ENCODE measurements at places on chromosomes 12 and 14.

- DNase-seq, result no peak
These were observed 808 bp downstream of the MSI1 start for GRCh38 chr12:120367924-120368788.

GRCh38 chr12:25797949-25798348 is 160.5 kb upstream of the RASSF8 start:
- no peak for DNase-seq

DNA sequence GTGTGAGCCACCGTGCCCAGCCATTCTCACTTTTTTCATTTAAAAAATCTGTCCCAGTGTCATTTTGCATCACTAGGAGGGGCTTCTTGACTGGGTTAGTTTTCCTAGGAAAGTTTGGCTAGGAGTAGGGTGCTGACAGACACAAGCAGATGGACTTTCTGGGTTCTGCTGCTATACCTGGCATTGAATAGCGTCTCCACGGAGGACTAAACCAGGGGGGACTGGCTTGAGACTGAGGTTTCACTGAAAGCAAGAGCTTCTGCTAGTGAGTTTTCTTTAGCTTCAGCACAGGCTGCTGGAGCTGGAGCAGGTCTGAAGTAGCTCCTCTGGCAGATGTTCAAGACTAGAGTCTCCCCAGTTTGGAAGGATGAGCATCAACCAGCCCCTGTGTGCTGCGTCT is 1.4 kb downstream of the SLC10A1 start:
- DNase-seq, result no peak

GRCh38 chr12:41067941-41068645 is 120.0 kb upstream of the PDZRN4 start:
- DNase-seq, result no peak

- DNase-seq, result no peak
These were observed 484.8 kb downstream of the EGLN3 start for GRCh38 chr14:33465846-33466700.

DNA sequence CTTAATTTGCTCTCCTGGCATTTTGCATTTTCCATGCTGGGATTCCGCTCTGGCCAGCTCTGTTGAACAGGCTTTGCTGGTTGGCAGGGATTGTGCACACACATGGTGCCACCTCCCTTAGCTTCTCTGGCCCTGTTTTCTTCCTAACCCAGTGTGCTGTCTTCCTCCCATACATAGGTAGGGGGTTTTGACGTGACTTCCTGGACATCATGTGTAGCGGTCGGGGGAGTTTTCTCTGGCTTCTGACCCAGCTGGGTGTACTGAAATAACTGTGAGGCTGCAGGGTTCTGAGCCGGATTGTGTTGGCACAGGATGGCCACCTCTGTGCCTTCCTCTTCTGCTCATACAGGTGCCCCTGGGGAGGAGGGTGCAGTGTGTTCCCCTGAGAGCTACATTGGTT is 25.7 kb downstream of the C14orf132 start:
- no peak for DNase-seq

- DNase-seq, result no peak
These were observed 41.1 kb upstream of the CFAP54 start for GRCh38 chr12:96448300-96448699.

GRCh38 chr12:28759333-28759732 is 389.7 kb upstream of the FAR2 start:
- DNase-seq, result no peak

DNA sequence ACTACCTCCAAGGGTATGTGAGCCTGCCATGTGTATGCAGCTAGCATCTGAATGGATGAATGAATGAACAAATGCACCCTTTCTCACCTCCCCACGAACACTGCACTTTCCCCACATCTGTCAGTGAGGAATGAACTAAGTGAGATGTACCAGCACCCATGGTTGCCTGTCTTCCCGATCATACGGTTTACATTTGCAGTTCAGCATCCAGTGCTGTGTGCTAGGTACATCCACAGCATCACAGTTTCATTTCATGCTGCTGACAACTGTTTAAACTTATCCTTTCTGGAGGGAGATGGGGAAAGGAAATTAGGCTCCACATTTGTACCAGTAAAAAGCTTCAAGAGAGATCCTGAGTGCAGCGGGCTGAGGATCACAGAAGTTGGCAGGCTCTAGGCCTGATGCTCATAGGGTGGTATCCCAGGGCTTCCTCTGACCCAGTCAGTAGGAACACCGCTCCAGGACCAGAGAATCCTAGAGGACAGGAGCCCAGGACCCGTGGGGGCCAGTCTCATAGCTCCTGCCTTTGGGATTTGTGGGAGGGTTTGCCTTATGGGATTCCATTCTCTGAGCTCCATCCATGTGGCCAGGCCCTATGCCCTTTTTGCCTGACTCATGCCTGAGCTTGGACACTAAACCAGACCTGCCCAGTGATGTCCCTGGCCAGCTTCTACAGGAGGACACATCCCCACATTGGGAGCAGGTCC is 294.5 kb downstream of the CACNA1C start:
- no peak for DNase-seq

DNA sequence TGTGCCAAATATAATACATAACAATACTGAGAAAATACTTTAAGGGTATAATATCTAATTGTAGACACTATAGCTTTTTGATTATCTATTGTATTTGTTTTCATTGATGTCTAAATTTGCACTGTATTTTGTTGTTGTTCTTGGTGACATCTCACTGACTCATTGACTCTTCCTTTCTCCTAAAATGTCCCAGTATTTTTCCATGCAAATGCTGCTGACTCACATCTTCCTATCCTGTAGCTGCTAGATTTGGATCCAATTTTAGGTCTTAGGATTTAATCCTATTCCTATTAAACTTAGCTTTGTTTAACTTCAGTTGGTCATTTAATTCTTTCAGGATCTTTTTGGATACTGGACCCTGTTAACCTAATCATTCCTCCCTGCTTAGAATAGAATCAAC is 148.5 kb downstream of the TMTC2 start:
- no peak for DNase-seq

- DNase-seq, result no peak
These were observed 83.4 kb downstream of the GAS2L3 start for GRCh38 chr12:100656856-100657255.

DNA sequence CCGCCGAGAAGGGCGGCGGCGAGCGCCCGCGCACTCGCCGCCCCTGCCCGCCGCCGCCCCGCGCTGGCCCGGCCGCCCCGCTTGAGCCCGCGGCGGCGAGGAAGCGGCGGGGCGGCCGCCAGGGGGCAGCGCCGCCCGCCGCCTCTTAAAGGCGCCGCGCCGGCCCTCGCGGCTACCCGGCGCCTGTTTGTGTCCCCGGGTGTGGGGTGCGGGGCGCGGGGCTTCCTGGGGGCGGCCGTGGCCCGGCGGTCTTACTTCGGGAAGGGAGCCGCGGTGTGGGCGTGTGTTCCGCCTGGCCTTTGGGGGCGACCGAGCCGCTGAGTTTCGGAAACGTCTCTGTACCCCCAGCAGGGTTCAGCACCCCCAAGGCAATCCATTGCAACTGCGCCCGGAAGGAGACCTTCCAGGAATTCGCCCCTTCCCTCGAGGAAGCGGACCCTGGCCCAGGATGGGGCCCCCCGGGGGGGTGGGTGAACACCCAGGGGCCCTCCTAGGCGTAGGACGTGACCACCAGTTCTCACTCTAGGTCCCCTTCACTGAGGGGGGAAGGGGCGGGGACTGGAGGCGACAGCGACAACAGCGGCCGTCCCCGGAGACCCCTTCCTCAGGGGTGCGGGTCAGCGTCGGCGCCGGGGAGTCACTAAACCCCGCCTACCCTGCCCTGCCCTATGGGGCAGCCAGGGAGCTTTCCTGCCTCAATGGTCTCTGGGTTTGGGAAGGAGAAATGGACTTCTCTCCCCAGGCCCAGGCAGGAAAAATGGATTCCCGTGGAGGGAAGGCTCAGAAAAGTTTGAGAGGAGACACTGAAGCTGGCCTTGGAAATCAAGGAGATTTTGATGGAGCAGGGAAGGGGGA is at the start of gene ITPK1:
Gene ITPK1 (minus strand): TSS at position 105 of the 855 bp plus-strand sequence. CDS start 762 bp downstream, outside the sequence.
- DNase-seq, result peak; percentile 42

GRCh38 chr12:119020406-119021360 is 39.3 kb downstream of the SRRM4 start:
- no peak for DNase-seq

DNA sequence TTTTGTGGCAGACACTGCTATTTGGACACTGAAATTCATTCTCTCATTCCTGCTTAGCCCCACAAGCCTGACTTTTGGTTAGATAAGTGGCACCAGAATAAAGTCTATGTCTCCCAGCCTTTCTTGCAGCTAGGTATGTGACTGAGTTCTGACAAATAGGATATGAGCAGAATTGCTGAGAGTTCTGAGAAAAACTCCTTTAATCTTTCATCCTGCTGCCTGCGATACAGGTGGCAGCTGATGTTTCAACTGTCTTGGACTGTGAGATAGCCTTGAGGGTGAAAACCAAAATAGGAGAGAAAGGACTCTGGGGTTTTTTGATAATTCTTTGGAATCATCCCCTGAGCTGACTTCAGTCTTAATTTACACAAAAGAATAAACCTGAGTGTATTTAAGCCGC is 55.8 kb downstream of the MBIP start:
- DNase-seq, result no peak

- no peak for DNase-seq
These were observed 15.1 kb upstream of the SLC38A2 start for GRCh38 chr12:46387670-46388069.

GRCh38 chr14:64757601-64758000 is 53.4 kb downstream of the PLEKHG3 start:
- no peak for DNase-seq

DNA sequence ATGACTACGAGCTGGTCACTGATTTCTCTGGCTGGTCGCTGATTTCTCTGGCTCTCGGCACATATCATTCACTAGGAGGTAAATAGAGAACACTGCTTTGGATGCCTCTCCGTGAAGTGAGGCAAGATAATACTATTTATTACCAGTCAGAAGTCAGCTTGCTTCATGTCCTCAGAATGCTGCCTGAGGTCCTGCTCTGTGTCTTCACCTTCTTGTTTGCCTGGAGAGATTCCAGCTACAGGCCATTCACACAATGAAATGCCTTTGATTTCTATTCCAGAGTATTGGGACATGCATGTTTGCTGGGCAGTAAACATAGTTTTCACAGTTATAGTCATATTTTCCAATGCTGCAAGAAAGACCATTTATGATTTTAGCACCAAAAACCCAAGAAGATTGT is 106.7 kb downstream of the AEBP2 start:
- no peak for DNase-seq

DNA sequence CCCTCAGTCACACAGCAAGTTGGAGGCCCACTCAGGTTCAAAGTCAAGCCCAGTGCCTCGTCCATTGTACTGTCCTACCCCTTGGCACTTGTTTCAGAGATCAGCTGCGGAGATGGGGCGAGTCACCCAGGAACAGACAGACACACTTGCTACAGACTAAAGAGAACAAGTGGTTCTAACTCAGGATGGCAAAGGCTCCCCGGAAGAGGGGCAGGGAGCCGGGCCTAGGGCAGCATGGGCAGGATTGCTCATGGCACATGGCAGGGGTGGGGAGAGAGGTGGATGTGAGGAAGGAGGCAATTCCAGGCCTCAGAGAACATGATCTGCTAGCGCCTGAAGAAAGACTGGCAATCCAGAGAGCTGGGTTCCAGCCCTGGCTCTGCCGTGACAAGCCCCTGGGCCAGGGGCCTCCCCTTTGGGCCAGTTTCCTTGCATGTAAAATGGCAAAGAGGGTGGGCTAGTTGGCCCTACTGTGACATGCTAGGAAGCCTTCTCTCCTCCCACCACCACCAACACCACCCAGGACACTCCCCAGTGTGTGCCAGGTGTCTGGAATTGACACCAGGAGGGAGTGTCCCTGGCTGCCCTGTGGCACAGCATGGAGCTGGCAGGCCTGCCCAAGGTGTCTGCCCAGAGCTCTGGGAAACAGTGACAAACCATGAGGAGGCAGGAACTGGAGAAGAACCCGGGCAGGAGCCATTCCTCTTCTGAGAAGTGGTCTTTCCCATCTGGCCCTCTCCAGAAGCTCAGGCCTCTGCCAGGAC is 24.0 kb upstream of the IRF2BPL start:
- no peak for DNase-seq

GRCh38 chr12:120483621-120484020 is 12.3 kb upstream of the DYNLL1 start:
- DNase-seq, result no peak

DNA sequence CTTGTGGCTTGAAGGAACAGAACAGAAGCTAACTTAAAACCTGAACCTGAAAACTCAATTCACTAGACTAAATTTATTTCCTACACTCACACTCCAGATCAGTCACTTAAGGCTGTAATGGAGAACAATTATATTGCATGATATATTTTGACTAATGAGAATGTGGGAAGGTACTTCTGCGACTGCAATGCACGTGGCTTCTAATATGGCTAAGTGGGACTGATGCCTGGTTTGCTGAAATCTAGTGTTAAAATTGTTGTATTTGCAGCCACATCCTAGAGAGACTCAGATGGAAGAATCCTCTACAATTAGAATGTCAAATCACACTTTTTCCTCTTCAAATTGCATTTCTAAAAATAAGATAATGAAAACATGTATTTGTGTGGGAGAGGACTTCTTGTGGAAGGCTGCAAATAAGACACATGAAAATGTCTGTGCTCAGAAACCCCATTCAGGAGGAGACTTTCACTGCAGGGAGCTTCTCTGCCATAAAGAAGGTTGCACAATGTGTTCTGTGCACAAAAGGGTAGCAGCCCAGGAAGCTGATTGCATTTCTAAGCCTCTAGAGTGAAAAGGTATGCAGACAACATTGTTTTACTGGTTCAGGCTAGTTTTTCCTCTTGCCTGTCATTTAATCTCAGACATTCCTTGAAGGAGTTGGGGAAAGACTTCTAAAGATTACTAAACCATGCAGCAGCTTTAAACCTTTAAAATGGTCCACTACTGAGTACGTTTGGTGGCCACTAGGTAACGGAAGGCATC is 224.3 kb downstream of the NEDD1 start:
- no peak for DNase-seq

GRCh38 chr12:13770576-13770975 is 210.8 kb downstream of the GRIN2B start:
- no peak for DNase-seq

GRCh38 chr14:54182419-54183045 is 214.3 kb upstream of the CDKN3 start:
- no peak for DNase-seq

- no peak for DNase-seq
These were observed 100.7 kb downstream of the ITPR2 start for GRCh38 chr12:26732005-26732908.
